Cardiac fibroblast (primary cell): ENCODE measurements at places on chromosomes 13 and 19.

GRCh38 chr19:39356647-39357046 is 14.4 kb downstream of the SAMD4B start:
- DNase-seq = no peak

GRCh38 chr13:33994198-33994597 is 176.2 kb downstream of the RFC3 start:
- no peak for DNase-seq

- peak; percentile 49 for DNase-seq
These were observed 13.9 kb upstream of the HS6ST3 start for GRCh38 chr13:96075953-96076543.

DNA sequence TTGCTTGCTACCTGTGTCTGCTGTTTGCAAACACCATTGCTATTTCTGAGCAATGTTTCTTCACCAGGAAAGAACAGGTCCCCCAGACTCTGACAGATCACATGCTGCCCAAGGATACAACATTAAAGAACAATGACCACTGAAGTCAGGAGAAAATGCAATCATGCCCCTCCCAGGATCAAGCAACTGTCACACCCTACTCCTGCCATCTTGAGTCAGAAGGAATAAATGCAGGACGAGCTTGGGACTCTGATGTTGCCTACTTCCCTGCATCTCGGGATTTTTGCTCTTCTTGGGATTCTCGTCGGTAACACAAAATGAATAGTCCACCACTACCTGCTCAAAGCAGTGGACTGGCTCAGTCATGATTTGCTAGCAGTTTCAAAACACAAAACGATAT is 490.6 kb downstream of the COG6 start:
- no peak for DNase-seq

- DNase-seq = no peak
These were observed 155.2 kb downstream of the LIG4 start for GRCh38 chr13:108060111-108060510.

- peak; percentile 14 for DNase-seq
These were observed 350.7 kb downstream of the UQCRFS1 start for GRCh38 chr19:28862238-28862637.

DNA sequence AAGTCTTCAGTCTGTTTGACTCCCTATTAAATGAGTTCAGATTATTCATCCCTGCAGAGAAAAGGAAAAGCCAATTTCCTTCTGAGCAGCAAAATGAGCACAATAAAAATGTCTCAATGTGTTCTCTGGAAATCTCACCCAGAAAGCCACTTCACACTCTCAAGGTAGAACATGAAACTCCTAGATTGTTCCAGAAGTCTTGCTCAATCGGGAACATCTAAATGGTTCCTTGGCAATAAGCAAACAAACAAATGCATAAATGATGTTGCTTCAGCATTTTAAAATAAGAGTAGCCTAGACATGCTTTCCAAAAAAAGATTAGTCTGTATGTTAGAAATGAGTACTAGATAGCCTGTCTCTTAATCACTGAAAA is 59.7 kb upstream of the TNFRSF19 start:
- peak; percentile 71 for DNase-seq

DNA sequence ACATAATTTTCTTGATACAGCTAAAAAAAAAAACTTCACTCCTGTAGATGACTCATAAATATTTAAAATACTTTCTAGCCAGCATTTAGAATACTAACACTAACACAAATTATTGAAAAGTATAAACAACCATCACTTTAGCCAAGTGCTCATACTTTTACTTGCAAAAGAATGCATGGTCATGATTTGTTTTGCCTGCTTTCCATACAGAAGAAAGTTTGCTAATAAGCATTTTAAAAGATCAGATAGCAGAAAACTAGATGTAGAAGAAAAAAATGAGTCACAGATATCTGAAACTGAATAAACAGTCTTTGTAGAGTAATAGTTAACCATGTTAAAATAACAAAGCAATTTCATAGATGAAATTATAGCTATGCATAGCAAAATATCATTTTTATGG is 2280.4 kb upstream of the PCDH20 start:
- peak; percentile 16 for DNase-seq
